ENCODE measurements at places on chromosomes 7 and 10.

- no peak for DNase-seq
These were observed 23.6 kb downstream of the DYDC2 start for GRCh38 chr10:80380185-80380584.

DNA sequence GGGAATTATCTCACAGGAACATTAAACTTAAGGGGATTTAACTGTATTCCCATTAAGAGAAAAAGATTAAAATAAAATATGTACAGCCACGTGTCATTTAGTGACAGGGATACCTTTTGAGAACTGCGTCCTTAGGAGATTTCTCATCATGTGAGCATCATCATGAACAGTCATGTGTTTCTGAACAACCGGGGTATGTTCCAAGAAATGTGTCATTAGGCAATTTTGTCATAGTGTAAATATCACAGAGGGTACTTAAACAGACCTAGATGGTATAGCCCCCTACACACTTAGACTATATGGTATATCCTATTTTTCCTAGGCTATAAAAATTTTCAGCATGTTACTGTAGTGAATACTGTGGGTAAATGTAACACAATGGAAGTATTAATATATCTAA lies 840.3 kb downstream of the CNTNAP2 start:
- DNase-seq, result no peak

DNA sequence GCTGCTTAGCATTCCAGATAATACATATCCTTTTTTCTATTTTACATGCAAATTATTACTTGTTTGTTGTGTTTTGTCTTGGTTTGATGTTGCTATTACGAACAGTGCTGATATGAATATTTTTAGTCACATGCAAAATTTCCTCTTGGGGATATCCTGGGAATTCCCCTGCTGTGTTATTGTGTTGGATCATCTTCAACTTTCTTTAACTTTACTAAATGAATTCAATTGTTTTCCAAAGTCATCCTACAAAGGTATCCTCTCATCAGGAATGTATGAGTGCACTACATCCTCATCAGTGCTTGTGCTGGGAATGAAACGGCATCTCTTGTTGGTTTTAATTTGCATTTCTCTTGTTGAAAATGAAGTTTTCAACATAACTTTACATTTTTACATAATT lies 87.1 kb downstream of the AASS start:
- DNase-seq, result no peak

DNA sequence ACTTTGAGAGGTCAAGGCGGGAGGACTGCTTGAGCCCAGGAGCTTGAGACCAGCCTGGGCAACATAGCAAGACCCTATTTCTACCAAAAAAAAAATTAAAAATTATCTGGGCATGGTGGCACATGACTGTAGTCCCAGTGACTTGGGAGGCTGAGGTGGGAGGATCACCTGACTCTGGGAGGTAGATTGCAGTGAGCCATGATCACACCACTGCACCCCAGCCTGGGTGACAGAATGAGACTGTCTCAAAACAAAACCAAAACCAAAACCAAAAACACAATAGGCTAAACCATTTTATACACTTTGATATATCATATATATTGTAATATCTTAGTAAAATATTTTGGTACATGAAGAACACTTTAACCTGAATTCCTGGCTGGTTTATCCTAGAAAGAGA lies 101.6 kb downstream of the RAPGEF5 start:
- DNase-seq, result no peak

GRCh38 chr7:126608339-126608776 lies 644.4 kb downstream of the GRM8 start:
- peak; percentile 87 for DNase-seq

GRCh38 chr10:103592186-103593021 lies 98.9 kb downstream of the NEURL1 start:
- DNase-seq, result peak; percentile 88

- no peak for DNase-seq
These were observed 923.4 kb downstream of the REEP3 start for GRCh38 chr10:64444564-64444963.

GRCh38 chr10:28631896-28632583 lies 45.3 kb upstream of the BAMBI start:
- no peak for DNase-seq

- DNase-seq, result no peak
These were observed 211.7 kb downstream of the DKK1 start for GRCh38 chr10:52525761-52526160.

- DNase-seq, result peak; percentile 89
These were observed at the start of gene HMX2 for GRCh38 chr10:123147635-123148413. Gene HMX2, plus strand, starts transcription at chr10:123148136. Its CDS starts 243 bp downstream, at chr10:123148379.

DNA sequence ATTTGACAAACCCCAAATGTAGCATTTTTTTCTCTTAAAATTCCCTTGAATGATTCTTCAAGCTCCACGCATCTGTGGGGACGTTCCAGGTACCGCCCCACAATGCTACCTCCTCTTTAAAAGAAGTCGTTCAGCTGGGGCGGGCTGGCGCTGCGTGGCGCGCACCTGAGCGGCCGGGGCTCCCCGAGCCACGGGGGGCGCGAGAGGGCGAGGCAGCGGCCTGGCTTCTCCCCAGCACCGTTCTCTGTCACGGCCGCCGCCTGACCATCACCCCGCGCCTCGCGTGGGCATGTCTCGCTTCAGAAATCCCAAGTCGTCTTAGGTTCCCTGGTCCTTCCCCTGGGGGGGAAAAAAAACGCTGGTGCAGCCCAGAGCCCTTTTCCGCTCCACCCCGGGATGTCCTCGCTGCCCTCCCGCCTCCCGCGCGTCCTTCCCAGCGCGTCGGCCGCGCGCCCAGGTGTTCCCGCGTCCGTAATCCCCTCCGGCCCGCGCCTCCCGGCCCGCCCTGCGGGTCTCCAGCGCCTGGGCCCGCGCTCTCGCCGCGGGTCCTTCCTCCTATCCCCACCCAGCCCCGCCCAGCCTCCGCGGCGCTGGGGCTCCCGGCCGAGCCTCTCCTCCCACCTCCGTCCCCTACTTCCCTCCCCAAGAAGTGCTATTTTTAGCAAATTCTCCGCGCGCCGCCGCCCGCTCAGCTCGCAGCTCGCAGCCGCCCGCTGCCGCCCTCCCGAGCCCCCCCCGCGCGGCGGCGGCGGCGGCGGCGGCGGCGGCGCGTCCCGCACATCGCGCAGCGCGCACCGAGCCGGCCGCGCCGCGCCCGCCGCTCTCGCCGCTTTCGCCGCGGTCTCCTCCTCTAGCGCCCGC lies 58.7 kb upstream of the PRPS1L1 start:
- peak; percentile 72 for DNase-seq

- DNase-seq, result no peak
These were observed 53.4 kb downstream of the EGFR start for GRCh38 chr7:55072251-55072650.

- DNase-seq, result no peak
These were observed 181.8 kb downstream of the DGKB start for GRCh38 chr7:14720785-14721184.

DNA sequence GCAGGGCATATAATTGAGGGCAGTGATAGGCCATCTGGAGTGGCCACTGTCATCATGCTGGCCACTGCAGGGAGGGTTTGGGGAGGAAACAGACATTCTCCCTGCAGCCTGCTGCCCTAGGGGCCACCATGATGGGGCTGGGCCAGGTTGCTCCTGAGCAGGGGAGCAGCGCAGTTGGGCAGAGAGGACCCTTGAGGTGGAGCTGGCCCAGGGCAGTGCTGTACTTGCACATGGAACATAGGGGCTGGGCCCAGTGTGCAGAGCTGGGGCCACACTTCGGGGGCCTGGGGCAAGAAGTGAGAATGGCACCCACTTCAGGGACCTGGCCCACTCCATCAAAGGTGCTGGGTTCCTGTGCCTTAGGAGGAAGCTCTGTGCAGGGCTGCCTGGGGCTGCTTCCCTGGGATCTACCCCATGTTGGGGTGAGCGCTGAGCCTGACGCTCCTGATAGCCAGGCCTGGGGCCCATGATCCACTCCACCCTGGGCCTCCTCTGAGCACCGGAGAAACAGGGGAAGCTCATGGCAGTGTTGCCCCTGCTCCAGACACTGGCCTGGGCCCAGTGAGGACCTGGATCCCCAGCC lies 21.3 kb upstream of the NUB1 start:
- DNase-seq, result no peak

GRCh38 chr10:72088889-72089575 lies 681 bp upstream of the SPOCK2 start:
- peak; percentile 72 for DNase-seq

- peak; percentile 26 for DNase-seq
These were observed 10.6 kb downstream of the TBRG4 start for GRCh38 chr7:45100761-45101480.

DNA sequence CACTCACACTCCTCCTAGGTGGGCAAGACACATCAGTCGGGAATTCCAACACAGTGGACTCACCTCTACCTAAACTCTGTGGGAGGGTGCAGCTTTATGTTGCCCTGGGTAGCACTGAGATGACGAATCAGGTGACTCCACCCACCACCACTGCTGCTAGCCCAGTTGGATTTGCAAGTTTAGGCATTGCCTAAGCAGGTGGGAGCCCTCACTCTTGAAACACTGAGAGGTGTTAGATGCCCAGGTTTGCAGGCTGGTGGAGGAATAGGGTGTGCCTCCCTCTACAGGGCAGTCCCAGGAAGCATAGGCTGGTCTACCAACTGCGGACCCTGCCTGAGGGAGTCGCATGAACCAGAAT lies 708.9 kb downstream of the POM121L12 start:
- DNase-seq, result peak; percentile 68

GRCh38 chr10:97081621-97082235 lies 104.0 kb downstream of the SLIT1 start:
- peak; percentile 94 for DNase-seq

DNA sequence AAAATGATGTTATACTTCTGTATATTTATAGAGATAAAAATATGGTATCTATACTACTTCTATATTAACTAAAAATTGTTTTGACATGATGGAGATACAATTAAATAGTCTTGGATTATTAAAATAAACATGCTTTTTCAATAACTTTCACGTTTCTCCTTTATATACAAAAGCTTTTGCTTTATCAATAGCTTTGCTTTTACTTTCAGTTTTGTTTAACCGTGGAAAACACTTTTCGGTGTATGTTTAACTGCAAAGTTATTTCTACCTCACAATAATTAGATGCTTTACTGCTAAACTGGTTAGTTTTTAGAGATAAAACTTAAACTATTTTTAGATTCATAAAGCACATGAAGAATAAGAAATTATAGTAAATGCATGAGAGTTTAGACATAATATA lies 432.1 kb upstream of the PCDH15 start:
- no peak for DNase-seq

DNA sequence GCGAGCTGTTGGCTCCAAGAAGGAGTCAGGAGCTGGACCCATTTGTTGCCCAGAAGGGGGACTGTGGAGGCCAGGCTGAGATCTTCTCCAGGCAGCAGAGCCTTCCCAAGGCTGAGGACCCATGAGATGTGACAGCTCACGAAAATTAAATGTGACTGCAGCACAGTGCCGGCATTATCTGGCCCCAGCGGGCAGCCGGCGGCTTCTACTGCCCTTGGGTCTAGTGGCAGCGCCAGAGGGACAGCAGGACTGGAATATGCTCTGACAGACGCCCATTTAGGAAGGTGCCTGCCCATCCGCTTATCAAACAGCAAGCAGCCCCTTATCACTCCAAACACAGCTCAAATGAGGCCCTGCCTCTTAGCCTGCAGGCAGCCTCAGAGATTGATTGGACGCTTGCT lies 122.9 kb upstream of the LYZL2 start:
- no peak for DNase-seq

- DNase-seq, result no peak
These were observed 326.3 kb downstream of the ABCA13 start for GRCh38 chr7:48497521-48497920.

- DNase-seq, result no peak
These were observed 9.6 kb upstream of the VIPR2 start for GRCh38 chr7:159154243-159154642.

- DNase-seq, result no peak
These were observed 27.1 kb upstream of the AKAP9 start for GRCh38 chr7:91913612-91914011.

- no peak for DNase-seq
These were observed 353.2 kb upstream of the KLF6 start for GRCh38 chr10:4138146-4138721.

- DNase-seq, result peak; percentile 91
These were observed 138.0 kb upstream of the MTPN start for GRCh38 chr7:136114966-136115762.

DNA sequence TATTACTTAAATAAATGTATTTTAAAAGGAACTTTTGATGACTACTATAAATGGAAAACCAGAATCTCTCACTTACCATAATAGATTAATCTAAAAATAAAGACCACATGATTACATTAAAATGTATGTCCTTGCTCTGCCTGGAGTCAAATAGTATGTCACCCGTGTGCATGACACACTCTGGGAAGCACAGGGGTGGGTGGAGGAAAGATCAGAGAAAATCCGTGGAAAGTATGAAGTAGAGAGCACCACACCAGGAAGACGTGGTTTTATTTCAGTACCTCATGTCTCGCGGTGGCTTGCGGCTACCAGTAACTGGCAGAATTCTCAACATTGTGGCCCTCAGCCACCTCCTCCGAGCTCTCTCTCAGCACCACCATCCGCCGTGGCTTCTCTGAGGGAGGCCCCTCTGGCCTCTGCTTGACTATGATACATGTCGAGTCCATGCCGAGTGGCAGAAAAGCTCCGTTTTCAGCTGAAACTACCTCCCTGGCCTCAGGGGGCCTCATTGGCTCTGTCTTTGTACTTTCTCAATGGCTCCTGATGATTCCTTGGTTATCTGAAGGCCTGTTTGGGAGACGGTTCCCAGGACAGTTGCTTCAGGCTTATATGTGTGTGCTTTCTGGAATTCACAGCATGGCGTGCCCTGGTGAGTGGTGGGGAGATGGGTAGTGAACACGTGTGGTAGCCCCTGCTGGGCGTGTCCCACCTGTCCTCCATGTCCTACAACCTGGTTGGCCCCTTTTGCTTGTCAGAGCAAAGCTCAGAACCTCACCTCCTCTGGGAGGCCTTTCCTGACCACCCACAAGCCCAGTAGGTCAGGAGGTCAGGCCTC lies 49.8 kb downstream of the LHPP start:
- peak; percentile 42 for DNase-seq

GRCh38 chr10:13942035-13942434 lies 355.3 kb downstream of the PRPF18 start:
- DNase-seq, result no peak

- no peak for DNase-seq
These were observed 63.8 kb upstream of the RET start for GRCh38 chr10:43013065-43013464.

GRCh38 chr10:80260295-80261243 lies 28.9 kb downstream of the MAT1A start:
- peak; percentile 89 for DNase-seq

DNA sequence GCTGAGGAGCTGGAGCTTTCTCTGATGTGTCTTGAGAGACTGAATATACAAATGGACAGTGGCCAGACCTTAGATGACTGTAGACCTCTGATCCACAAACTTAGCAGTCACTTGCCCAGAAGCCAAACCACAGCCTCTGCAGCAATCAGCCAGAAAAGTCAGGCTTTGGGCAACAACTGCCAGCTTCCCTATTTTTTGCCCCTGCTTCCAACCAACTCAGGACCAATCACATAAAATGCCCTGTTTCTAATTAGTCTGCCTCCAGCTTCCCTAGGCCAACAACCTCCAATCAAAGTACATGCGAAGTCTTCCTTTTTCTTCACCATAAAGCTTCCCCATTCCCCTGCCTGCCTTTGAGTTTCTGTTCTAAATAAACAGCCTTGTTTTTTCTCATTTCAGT lies 37.8 kb upstream of the CACUL1 start:
- no peak for DNase-seq
